ENCODE measurements at places on chromosomes 3 and 15.

GRCh38 chr3:169390741-169391305, 272.7 kb downstream of the MECOM start:
- DNase-seq: no peak

- DNase-seq: no peak
Measured at GRCh38 chr3:190089711-190090110, 31.0 kb downstream of the P3H2 start.

DNA sequence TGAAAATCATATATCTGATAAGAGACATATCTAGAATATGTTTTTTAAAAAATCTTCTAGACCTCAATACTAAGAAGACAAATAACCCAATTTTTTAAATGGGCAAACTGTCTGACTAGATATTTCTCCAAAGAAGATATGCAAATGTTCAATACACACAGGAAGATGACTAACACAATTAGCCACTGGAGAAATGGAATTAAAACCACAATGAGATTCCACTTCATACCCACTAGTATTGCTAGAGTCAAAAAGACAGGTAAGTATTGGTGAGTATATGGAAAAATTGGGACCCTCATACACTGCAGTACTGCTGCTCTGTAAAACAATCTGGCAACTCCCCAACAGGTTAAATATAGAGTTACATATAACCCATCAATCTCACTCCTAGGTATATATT, 33.1 kb upstream of the TOPAZ1 start:
- DNase-seq: no peak

- no peak for DNase-seq
Measured at GRCh38 chr3:142026333-142026732, 123.0 kb downstream of the TFDP2 start.

GRCh38 chr15:53230473-53230872, 440.3 kb upstream of the ONECUT1 start:
- DNase-seq: no peak
